ENCODE measurements at places on chromosomes 11 and 22.
A peak's percentile ranks its signal among the peaks of the same experiment; 100 is the strongest.

- peak; percentile 18 for DNase-seq
Measured at GRCh38 chr22:24424001-24424900, 3.1 kb upstream of the ADORA2A start.

- no peak for DNase-seq
Measured at GRCh38 chr11:113992459-113993110, 17.7 kb downstream of the HTR3A start.

- DNase-seq: no peak
Measured at GRCh38 chr11:1487091-1487850, 692 bp upstream of the MOB2 start.

- DNase-seq: no peak
Measured at GRCh38 chr22:20138868-20139267, 7.3 kb downstream of the ZDHHC8 start.

- no peak for DNase-seq
Measured at GRCh38 chr11:69700278-69701140, 3.3 kb downstream of the FGF19 start.

- DNase-seq: no peak
Measured at GRCh38 chr11:93841446-93841845, 9.0 kb downstream of the VSTM5 start.

- no peak for DNase-seq
Measured at GRCh38 chr11:128890543-128891368, at the start of gene KCNJ5. TSS of gene KCNJ5 (plus strand) at chr11:128891356. CDS start at chr11:128911274, 19,918 bp downstream.

- no peak for DNase-seq
Measured at GRCh38 chr11:9739123-9739900, 75.4 kb downstream of the SWAP70 start.

DNA sequence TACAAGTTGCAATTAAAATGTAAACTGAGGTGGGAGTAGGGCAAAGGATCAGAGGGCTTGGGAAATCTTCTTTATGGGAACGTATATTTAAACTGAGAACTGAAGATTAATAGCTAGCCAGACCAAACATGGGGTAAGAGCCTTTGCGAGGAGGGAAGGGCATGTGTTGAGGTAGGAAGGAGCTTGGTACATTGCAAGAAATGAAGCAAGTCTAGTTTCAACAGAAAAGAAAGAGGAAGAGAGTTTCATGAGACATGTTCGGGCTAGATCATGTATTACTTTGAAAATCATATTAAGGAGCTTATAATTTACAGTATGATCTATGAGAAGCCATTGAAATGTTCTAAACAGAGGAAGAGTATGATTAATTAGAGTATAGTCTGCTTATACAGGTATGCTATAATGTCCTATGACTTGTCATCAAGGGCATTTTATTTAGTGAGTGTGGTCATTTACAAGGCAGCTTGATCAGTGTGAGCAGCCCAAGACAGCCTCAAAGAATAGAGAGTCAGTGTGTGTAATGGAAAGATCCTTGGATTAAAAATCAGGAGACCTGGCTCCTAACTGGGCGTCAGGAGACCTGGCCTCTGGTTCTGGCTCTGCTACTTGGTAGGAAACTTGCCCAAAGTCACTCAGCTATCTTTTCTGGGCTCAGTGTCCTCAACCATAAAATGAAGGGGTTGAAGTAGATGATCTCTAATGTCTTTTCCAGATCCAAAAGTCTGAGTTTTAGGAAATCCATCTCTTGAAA, 10.9 kb downstream of the GAS2 start:
- no peak for DNase-seq

DNA sequence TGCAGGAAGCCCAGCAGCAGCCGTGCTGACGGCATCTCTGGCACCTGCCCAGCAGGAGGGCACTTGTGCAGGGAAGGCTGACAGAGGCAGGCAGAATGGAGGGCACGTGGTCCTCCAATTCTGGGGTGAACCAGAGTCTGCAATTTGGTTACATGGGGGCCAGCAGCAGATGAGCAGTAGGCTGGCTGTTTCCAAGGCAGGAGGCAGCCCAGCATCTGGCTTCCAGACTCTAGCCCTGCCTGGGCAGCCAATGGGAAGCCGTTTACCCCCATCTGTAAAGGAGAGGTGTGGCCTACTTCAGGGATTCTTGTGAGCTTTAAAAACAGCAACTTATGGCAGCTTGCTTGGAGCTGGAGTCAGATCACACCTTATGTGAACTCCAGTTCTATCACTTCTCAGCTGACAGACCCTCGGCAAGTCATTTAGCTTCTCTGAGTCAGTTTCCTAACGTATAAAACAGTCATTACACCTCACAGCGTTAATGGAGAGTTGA, 27.9 kb upstream of the RASL10A start:
- DNase-seq: no peak

GRCh38 chr11:45332276-45332934, 46.3 kb upstream of the SYT13 start:
- peak; percentile 18 for DNase-seq

- no peak for DNase-seq
Measured at GRCh38 chr22:29683536-29683935, 36.3 kb upstream of the CABP7 start.

DNA sequence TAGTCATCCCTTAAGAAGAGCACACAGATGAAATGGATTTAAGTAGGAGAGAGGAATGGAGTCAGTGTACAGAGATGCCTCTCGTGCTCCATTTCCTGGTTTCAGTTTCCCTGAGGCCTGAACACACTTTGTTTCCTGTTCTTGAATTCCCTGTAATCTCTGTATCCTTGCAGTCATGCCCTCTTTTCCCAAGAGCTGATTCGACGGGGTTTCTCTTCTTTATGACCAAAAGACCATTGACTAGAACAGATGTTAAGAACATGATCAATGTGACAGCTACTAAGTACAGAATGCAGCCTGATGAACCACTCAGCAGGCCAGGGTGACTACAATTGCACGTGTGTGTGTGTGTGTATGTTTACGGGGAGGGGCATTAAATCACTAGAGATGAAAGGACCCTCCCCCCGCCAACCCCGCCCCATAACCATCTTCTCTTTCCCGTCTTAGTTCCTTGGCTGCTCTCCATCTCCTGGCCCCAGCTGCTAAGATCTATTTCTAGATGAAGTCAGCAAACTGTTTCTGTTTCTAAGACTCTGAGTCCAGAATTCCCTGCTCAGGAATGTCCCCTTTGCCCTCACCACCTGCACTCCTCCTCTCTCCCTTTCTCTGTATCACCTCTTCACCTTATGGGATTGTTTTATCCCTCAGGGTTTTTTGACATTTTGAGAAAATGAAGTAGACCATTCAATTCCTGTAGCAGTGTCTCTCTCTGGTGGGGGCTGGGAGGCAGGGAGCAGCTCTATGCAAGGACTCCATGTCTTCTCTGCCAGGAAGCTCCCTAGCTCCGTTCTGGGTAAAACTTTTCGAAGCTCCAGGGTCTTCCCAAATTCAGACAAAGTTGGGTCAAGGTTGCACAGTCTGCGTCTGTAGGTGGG, 26.0 kb downstream of the SLC22A6 start:
- DNase-seq: no peak

GRCh38 chr11:77203901-77204753, 76.1 kb downstream of the MYO7A start:
- no peak for DNase-seq

- DNase-seq: no peak
Measured at GRCh38 chr11:80815752-80816453, 1375.1 kb upstream of the TENM4 start.

- DNase-seq: no peak
Measured at GRCh38 chr11:101459020-101459419, 124.8 kb downstream of the TRPC6 start.

GRCh38 chr22:25746012-25746373, 4.0 kb downstream of the MYO18B start:
- no peak for DNase-seq

- no peak for DNase-seq
Measured at GRCh38 chr22:31162015-31162765, 2.2 kb downstream of the RNF185 start.

- peak; percentile 12 for DNase-seq
Measured at GRCh38 chr11:72684236-72684912, 10.2 kb upstream of the PDE2A start.

GRCh38 chr22:42648368-42649245, 585 bp downstream of the CYB5R3 start:
- no peak for DNase-seq

GRCh38 chr11:132962041-132962440, 570.3 kb downstream of the OPCML start:
- DNase-seq: no peak

DNA sequence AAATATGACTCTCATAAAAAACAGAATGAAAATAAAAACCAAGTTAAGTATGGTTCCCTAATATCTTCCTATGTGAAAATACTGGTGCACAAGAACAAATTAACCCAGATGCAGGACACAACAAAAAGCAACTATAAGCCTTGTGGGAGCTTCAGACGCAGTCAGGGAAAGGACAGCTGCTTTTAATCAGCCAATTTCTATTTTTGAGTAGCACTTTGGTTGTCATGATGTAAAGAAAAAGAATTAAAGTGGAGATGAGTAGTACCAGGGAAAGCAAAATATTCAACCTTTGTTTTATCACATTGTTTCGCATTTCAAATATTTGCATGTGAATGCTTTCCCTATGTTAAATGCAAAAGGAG, 339.9 kb downstream of the SOX6 start:
- no peak for DNase-seq

DNA sequence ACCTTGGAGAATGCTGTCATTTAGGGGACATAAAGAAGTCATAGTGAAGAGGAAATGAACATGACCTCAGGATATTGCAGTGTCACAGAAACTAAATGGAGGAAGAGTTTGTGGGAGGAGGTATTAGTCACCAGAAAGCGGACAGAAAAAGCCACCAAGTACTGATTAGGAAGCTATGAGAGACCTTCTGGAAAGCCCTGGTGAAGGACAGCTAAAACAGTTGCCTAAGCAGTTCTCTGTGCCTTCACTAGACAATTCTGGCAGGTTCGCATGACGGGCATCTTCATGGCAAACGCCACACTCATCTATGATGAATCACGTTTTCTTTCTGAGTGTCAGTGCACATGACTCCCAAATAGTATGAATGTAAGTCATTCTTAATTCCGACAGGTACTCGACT, 325.8 kb downstream of the C11orf87 start:
- no peak for DNase-seq

GRCh38 chr11:118462178-118462577, 25.9 kb downstream of the KMT2A start:
- DNase-seq: no peak

DNA sequence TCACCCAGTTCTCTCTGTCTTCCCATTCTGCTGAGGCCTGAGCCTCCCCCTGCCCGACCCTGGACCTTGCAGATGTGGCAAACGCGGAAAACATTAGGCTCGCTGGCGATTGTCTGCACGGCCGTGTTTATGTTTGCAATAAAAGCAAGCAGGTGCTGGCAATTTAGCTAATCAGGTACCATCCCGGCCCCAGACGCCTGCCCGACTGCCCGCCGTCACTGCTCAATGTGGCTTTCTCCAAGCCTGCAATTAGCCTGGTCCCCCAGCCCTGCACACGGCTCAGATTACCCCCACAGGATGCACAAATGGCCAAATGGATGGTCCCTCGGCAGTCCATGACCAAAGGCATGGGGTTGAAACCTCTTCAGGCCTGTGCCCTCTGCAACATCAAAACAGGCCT, 259.7 kb downstream of the MN1 start:
- no peak for DNase-seq

DNA sequence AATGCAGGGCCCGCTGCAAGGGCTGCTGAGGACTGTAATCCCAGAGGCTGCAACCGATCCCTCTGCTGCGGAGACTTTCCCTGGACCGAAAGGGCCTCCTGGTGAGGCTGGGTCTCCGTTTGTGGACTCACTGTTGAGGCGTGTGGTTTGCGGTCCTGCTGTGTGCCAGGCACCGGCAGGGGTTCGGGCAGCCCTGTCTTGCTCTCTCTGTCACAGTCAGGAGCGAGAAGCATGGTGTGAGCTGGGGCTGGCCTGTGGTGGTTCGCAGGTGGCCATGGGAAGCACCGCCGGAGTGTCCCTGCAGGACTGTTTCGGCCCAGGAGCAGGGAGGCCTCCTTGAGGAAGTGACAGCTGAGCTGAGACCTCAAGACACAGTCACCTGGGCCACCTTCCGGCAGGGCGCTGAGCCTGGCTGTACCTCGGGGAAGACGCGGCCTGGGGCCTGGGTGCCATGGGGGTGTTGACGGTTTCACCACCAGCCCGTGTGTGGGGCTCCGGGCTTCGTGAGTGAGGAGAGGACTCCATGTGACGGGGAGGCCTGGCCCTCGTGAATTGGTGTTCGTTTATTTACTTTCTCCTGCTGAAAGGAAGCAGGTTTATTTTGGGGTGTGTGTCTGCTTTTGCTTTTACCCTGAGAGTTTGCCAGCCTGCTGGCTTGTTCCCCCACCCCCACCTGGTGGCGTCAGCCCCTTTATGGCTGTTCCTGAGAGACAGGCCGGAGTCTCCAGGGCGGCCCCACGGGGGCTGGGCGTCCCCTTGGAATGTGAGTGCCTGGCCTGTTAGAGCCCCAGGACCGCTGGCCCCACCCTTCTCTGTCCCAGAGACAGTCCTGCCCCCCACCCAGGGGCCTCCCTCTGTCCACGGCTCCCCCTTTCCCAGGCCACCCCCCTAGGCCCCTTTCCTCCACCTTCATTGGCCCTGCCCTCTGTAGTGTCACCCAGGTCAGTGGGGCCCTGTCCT, 122.5 kb downstream of the KCNQ1OT1 start:
- DNase-seq: no peak

Data from activated effector memory CD4-positive, alpha-beta T cell treated with Interleukin-2 at 50 U/mL for 16 hours (primary cell).